ENCODE measurements at places on chromosomes 3 and 15.

GRCh38 chr15:64693134-64693533, 82.3 kb downstream of the RBPMS2 start:
- no peak for DNase-seq

GRCh38 chr3:164658125-164658524, 420.2 kb downstream of the SI start:
- DNase-seq: no peak

- DNase-seq: no peak
Observed at GRCh38 chr3:123346021-123346420, 102.9 kb downstream of the ADCY5 start.

DNA sequence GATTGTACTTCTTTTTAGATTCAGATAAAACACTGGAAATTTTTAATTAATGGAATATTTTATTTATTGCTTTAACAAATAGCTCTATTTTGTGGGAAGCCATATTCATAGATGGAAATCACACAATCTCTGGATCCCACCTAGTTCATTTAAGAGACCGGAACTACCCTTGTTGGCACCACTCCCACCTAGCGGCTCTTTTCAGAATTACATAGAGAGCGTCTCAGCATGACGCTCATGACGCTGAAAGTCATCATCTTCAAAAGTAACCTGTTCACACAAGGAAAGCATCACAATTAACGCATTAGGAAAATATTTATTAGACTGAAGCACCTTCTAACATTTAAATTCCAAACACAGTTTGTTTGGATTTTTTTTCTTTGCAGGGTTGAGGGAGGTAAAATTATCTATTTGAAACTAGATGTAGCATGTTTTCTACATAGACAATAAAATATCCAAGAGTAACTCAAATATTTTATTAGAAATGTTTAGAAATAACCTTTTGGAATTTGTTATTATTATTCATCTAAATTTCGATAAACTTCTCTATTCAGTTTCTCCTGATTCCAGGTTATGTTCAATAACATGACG, 214.9 kb upstream of the ARRDC4 start:
- DNase-seq: peak; percentile 10

GRCh38 chr3:12658593-12659058, 5.3 kb downstream of the RAF1 start:
- no peak for DNase-seq

DNA sequence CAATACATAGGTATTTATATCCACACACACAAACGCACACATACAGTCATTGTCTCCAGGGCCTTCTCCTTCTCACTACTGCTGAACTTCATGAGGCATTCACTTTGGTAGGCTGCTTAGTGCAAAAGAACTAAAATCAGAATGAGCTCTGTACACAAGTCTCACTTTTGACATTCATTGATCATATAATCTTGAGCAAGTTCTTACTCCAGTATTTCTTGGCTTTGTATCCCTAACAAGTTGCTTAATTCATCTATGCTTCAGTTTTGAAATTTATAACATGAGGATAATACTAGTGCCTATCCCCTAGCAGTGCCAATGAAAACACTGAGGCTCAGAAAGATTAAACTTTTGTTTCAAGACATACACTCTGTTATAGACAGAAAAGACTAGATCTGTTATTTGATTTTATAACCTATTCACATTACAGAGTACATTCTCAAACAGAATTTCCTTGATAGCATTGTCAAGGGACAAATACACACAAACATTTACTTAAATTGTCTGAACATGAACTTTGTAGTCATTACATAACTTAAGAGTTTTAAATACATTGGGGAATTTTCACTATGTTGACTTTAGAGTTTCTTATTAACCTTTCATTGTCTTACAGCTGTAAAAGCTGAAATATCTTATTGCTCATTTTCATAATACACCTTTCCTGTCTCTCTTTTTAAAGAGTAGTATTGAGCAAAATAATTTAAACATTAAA, 55.0 kb upstream of the SI start:
- no peak for DNase-seq

DNA sequence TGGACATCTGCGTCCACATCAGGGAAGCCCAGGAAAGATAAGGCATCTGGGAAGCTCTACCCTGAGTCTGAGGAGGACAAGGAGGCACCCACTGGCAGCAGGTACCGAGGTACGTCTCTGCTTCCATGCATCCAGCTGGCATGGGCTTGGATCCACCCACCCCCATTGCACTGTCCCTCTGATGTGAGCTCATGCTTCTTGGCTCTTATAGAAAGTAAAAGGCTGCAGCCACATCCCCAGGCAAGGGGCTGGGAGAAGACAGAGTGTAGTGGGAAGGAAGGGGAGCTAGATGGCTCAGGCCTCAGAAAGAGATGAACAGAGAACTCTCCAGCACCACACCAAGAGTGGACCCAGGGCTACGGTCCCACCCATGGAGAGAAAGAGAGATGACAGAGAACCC, 18.2 kb downstream of the PTH1R start:
- DNase-seq: no peak

DNA sequence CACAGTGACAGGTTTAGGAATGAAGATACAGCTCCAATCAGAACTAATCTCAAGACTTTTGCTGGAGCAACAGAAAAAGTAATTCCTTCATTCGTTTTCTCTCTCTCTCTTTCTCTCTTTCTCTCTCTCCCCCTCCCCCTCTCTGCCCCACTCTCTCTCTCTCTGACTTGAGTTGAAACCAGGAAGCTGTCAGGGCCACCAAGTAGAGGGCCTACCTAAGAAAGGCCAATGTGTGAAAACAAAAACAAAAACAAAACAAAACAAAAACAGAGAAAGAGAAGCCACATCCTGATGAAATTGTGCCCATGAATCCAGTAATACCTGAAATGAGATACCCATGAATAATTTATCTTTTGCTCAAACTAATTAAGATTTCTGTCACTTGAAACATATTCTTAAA, 72.9 kb downstream of the ATP8B4 start:
- no peak for DNase-seq

DNA sequence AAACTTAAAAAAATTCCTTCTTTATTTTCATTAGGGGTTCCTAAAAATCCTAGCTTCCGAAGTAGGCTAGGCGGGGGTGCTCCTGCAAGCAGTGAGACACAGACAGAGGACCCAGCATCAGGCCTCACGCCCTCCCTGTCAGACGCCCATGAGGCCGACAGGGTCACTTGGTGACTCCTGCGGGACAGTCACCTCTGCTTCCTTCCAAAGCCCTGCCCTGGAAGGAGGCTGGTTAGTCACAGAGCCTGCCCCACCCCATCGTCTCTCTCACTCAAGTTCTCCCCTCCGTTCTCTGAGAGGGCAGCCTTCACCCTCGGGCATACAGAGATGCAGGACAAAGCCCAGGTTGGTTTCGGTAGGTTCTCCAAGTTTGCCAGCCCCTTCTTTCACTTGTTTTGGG, 38.6 kb downstream of the EHD4 start:
- DNase-seq: peak; percentile 45

GRCh38 chr15:80636675-80637074, 58.4 kb upstream of the ABHD17C start:
- no peak for DNase-seq

GRCh38 chr3:87390353-87390752, 114.0 kb upstream of the POU1F1 start:
- no peak for DNase-seq

DNA sequence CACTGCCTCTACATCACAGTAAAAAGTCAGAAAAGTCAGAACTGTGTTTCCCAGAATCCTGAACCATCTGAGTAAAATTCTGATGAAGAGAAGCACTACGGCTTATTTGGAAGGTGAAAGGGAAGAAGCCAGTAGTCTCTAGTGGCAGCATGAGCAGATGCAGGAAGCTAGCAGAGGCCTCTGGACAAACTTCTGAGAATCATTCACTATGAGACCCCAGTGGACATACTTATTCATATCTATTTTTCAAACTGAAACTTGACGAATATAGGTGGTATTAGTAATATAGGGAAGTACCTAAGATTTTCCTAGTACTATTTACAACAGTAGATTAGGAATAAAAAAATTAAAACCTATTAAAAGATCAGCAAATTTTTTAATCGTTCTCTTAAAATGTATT, 272.8 kb upstream of the TTC14 start:
- DNase-seq: no peak

GRCh38 chr15:82165948-82166376, 96.6 kb downstream of the EFL1 start:
- no peak for DNase-seq

GRCh38 chr15:101504866-101505609, 15.5 kb upstream of the PCSK6 start:
- no peak for DNase-seq

DNA sequence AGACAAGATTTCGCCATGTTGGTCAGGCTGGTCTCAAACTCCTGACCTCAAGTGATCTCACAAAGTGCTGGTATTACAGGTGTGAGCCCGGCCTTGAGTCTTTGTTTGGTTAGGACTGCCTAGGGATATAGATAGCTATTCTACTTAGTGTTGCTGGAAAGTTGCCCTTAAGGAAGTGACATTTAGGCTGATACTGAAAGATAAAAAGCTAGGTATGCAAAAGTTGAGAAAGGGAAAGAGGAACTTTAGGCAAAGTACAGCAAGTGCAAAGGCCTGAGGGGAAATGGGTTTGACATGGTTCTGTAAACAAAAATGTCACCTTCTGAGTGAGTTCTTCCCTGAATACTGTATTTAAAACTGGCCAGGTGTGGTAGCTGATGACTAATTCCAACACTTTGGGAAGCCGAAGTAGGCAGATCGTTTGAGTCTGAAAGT, 111.5 kb downstream of the ZNF609 start:
- DNase-seq: no peak

DNA sequence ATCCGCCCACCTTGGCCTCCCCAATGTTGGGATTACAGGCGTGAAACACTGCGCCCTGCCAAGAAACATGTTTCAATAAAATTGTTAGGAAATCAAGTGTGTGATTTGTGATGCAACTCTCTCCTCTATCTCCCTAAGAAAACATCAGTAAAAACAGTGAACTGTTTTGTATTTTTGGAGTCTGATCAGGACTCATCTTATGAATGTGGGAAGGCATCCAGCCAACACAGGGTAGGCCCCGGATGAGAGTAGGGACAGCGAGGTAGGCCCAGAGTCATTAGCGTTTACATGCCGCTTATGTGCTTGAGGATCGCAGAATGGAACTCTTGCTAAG, 884 bp upstream of the GLYCTK start:
- no peak for DNase-seq

- DNase-seq: no peak
Observed at GRCh38 chr15:51884517-51885236, 55.2 kb downstream of the TMOD3 start.

GRCh38 chr3:160127308-160127707, 97.9 kb upstream of the C3orf80 start:
- no peak for DNase-seq

DNA sequence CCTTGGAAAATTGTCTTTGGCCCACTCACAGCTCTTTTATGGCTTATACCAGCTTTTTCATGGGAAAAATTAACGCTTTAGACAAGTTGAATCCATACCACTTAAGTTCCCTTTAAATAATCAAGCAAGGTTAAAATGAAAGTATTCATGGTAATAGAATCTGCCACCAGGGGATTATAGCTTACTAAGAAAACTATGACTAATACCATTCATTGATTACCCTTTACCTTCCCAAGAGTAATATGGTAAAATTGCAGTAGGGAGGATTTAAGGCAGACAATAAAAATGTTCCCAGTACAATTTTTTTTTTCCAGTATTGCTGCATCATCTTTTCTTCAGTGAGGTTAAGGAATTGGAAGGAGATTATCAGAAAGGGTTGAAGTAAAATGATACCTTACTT, 641.1 kb upstream of the NAALADL2 start:
- no peak for DNase-seq

DNA sequence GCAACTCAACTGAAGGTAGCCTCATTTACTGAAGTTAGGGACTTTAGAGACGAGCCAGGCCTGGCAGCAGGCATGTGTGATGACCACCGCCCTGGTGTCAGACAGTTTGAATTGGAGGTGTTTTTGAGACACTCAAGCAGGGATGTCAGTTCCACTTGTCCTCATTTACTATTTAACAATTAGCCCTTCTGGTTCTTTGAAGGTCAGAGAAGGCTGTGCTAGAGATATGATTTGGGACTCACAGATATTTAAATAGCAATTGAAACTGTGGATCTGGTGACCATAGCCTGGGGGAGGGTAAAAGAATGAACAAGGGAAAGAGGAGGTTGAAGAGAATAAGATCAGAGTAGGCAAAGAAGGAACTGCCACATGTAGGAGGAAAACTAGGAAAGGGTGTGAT, 74.6 kb downstream of the REC114 start:
- DNase-seq: no peak

DNA sequence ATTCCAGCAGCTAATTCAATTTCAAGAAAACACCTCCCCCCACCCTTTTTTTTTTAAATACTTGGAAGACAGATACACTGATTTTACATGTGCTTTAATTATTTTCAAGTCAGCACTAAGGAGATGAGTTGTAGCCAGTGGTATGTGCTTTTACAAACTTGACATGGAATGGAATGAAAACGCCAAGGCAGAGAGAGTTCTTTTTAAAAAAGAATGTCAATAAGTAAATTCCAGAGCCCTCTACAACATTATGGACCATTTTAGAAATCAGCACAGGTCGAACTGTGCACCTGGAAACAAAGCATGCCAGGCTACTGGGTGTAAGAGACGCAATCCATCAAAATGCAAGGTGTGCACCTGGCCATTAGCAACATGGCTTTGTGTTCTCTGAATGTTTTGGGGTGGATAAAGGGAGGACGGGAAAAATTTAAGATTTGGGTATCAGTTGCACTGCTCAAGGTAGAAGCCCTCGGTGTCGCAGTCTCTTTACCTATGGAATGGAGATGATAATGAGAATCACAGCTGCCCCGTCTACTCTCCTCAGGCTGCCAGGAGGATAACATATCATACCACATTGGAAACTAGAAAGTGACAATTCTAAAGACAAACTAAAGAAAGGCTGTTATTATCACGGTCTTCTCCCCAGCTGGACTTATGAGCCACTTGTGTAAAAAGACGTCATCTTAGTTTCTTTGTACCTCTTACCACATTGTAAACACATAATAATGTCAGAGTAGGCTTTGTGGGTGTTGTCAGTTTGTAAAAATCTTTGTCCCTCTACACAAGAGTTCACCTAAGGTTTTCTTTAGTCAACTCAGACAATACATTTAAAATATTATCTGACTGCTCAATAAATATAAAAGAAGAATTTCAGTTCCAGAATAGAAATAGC, 107.4 kb upstream of the PRICKLE2 start:
- no peak for DNase-seq

- no peak for DNase-seq
Observed at GRCh38 chr3:149954812-149955211, 15.9 kb downstream of the PFN2 start.

DNA sequence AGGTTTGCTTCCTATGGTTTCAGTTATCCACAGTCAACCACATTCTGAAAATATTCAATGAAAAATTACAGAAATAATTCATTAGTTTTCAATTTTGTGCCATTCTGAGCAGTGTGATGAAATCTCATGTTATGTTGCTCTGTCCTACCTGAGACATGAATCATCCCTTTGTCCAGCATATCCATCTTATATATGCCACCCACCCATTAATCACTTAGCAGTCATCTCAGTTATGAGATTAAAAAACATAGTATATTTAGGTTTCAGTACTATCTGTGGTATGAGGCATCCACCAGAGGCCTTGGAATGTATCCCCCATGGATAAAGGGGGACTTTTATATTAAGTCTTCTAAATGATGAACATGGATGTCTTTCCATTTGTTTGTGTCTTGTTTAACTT, 64.7 kb upstream of the PROK2 start:
- DNase-seq: no peak

- peak; percentile 50 for DNase-seq
Observed at GRCh38 chr3:151085227-151085888, at the start of gene MED12L. Gene MED12L (plus strand): TSS chr3:151085664. CDS start chr3:151086927, 1,263 bp downstream.

- DNase-seq: no peak
Observed at GRCh38 chr3:85576697-85577200, 618.0 kb downstream of the CADM2 start.

- DNase-seq: no peak
Observed at GRCh38 chr3:44509393-44509921, 32.0 kb upstream of the ZNF445 start.

Measured in CD4-positive, alpha-beta T cell treated with Interleukin-17A for 4 hours (primary cell).